ENCODE measurements at places on chromosomes 7 and 10.
A peak's percentile ranks its signal among the peaks of the same experiment; 100 is the strongest.

DNA sequence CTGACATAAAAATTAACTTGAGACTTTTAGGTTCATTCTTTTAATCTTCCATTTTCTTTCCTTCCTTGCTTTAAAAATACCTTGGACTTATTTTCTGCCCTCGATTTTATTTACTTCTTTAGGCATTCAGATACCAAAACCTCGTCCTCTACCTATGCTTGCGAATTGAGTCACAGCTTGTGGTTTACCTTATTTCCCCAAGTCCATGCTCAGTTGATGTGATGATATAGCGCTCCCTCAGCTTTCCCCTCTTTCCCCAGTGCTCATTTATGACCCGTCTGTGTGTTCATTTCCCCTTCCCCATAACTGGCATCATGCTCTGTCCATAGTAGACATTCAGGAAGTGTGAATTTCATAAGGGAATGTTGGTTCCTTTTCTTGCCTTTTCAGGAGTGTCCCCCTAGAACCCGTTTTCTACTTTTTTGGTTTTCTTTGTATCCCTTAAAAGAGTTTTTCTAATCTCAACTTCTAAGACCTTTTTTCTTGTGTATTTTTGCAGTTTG is 19.1 kb upstream of the PRKRIP1 start:
- DNase-seq: no peak

DNA sequence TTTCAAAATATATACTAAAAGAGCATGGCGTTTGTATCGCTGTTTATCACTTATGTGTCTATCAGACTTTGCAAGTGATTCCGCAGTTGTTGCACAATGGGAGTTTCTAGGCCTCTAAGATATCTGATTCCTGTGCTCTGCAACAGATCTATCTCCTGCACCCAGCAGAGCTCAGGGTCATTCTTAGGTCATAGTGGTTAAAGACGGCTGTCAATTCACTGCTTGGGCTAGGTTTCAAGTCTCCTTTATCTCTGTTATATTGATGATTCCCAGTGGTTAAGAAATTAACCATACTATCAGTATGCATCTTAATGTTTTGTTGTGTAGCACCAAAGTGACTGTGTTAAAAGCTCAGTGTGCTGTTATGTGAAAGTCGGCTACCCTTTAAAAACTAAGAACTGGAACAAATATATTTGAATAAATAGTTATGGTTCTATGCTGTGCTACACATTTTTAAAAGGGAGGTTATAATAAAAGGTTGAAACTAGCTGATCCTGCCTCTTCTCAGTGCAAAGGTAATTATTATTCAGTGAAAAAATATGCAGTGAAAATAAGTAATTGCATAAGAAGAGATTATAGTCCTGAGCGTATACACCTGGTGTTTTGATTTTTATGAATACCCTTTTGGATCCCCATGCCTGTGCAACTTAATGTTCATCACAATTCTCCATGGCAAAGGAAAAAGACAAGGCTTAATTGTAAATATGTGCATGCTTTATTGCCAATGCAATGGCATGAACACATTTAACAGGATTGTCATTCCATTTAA is 24.0 kb downstream of the HOXA1 start:
- DNase-seq: peak; percentile 21

DNA sequence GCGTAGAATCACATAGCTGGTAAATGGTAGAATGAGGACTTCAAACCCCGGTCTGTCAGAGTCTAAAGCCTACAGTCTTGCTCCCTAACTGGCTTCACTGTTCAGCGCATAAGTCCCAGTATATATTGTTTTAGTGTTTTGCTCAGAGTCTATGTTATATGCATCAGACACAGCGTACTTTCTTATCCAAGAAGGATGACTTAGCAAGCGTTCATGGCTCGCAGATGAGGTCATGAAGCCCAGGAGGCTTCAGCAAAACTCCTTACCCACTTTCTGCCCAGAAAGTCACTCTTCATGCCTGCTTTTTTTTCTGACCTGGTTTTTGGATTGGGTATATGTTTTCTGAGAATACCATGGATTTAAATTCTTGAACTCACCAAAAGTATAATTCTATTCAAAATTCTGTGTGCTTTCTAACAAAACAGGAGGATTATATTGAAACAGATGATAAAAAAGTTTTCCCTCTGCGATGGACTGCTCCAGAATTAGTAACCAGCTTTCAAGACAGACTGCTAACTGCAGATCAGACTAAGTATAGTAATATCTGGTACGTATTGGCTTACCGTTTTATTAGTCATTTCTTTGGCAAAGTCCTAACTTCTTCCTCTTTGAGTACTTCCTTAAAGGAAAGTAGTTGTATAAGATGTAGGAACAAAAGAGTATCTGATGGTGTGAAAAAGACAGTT is 24.6 kb upstream of the BHLHA15 start:
- DNase-seq: peak; percentile 65

DNA sequence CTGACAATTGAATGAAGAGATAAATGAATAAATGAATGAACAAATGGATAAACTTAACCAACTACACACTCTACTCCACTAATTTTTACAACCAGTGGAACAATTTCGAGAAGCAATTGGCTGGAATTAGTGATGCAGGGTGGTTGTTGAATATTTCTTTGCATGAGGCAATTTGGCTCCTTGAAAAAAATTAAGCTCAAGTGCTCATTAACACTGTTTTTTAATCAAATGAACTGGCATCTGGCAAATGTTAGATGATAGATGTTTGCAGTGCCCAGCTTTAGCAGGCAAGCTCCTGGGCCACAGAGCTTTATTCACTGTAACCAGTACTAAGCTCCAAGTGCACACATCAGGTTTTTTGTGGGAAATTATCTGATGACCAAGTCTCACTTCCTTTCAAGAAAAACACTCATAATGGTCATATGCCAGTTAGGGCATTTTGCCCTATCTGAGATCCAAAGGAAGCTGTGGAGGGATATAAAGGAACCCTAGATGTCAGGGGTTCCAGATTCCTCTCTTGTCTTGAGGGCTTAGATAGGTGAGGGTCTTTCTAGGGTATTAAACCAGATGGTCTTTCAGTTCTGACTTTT is 16.4 kb upstream of the ADD3 start:
- no peak for DNase-seq

DNA sequence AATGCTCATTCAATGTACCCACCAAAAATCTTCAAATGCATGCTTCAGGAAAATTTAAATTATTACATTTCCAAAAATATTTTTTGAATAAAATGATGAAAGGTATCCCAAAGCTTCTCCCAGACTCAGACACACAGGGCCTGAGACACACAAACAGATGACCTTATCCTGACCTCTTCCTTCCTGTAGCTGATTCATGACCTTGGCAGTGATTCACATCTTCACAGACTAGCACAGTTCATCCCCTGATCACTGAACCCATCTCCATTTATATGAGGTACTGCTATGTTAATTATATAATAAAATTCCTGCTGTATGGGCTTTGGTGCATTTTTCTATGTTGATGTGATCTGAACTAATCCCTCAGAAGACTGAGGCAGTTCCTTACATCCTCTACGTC is 265.0 kb upstream of the GLI3 start:
- peak; percentile 86 for DNase-seq

- DNase-seq: peak; percentile 66
Observed at GRCh38 chr7:93310346-93310745, 78.2 kb downstream of the VPS50 start.

DNA sequence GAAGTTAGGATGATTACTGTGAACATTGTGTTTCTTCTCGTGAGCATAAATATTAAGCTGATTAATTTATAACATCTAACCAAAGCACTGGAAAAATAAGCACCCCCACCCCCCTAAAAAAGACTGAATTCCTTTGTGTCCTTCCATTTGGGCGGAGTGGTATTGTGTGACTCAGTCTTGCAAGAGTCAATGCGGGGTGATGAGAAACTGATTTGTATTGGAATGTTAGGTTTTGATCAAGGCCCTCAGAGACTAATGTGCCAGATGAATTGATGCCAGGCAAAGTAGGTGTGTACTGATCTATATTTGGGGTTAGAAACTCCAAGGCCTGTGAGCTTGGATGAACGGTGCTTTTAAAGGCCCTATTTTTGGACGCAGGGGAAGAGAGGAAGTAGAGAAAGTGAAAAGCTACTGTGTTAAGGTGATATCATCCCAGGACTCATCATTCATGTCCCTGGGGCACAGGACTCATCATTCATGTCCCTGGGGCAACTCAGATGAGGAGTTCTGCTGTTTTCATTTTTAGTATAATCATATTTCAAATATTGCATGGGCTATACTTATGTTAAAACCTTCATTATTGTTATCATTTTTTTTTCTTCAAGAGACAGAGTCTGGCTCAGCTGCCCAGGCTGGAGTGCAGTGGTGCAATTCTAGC is 61.3 kb upstream of the PTN start:
- DNase-seq: no peak

DNA sequence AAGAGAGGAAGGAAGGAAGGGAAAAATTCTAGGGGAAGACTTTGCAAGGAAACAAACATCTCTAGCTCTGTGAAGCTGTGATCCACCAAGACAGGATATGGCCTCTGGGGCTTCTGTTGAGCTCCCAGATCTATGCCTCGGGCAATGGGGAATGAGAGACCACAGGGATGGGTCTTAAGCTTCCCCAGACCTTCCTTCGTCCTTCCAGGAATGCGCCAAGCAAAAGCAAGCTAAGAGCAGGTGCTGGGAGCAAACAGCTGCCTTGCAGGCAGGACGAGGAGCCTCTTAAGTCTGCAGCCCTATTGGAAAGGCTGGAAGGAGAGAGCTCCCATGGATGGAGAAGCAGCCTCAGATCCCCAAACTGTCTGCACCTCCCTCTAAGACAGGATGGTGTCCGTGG is 21.9 kb upstream of the ELN start:
- DNase-seq: no peak

DNA sequence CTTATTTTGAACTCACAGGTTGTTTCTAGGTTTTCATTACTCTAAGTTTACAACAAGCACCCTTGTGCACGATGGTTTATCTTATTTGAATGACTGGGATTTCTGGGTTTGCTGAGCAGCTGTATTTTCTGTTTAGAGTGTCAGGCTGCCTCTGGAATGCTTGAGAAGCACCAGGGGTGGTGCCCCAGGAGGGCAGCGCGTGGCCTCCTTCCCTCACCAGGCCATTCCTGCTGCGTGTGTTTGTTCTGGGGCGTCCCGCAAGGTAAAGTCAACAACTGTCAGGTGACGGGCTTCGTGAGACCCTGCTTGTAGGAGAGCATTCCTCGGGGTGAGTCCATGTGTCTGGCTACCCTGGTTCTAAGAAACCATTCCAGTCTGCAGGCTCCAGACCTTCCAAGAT is 54.9 kb downstream of the FAM171A1 start:
- no peak for DNase-seq

GRCh38 chr10:107434854-107435253 is 270.3 kb upstream of the SORCS1 start:
- DNase-seq: no peak

DNA sequence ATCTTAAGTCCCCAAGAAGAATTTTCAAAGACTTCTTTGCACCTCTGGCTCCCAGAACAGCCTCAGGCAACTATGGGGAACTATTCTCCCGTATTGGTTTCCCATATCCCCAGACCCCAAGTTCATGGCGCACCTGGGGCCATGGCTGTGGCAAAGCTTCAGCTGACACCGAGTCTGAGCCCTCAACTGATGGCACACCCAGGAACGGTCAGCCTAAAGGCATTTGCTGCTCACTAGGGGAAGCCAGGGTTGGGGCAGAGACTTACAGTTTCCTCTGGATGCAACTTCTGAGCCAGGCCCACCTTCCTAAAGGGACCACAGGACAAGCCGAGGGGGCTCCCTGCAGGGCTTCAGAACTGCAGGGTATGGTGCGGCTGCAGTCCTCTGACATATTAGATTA is 13.7 kb upstream of the CPA1 start:
- DNase-seq: no peak

DNA sequence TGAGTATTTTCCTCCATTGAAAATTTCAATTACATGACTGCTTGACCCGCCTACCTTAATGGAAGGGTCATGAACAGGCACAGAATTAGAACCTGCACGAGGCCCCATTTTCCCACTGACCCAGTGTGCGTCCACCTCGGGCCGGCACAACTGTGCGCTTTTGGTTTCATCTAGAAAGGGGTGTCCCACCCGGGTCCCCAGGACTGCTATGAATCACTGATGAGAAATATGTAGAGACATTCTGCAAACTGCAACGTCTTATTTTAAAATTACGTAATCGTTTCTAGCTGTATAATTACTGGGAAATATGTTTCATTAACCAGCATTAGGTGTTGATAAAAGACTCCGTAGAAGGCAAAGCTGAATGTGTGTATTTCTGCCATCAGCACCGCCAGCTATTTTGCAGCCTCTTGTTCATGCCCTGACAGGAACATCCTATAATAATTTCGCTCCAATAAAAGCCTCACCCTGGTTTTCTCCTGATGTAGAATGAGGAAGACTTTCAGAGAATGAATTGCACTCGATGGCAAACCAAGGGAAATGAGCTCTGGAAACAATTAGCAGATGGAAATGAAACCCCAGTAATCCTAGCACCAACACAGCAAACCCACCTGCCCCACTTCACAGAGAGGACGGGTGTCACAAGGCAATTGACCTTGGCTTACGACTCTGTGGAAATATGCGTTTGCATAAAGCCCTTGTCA is 562.1 kb downstream of the DNAJB6 start:
- no peak for DNase-seq

GRCh38 chr10:88017781-88018180 is 154.4 kb downstream of the PTEN start:
- no peak for DNase-seq

GRCh38 chr10:4074545-4075407 is 289.8 kb upstream of the KLF6 start:
- DNase-seq: peak; percentile 71

DNA sequence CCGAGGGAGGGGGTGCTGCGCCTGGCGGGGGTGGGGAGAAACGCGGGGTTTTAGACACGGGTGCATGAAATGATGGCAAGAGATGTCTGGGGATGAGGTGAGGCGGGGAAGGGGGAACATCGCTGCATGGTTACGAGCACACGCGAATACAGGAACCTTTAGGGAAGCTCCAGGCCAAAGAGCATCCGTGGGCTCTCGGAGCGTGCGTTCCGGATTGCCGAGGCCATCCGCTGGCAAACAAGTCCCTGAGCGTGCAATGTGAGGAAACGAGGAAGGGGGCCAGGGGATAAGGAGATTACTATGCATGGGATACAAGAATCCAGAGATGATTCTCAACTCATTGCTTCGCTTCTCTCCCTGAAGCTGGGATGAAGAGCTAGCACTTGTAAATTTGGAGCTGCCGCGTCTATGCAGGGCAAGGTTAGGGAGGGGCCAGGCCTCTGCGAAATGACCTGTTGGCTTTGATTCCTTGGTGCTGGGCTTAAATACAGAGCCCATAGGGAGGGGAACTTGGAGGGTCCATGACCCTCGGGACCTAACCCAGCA is 520 bp upstream of the WNT2 start:
- DNase-seq: peak; percentile 45

DNA sequence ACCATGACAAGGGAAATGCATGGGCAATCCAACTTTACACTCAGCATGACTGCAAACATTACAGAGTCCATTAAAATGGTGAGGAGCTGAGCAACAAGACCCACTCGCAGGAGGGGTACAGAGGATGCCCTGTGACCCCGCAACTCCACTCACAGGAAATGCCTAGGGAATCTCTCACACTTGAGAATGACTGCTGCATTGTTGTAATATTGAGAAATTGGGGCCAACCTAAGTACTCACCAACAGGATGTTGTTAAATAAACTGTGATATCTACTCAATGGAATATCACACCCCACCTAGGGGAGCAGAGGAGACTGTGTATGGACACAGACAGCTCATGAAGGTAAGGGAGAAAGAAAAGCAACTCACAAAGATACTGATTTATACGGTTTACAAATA is 53.4 kb upstream of the CAMK2B start:
- peak; percentile 96 for DNase-seq
